ENCODE measurements at places on chromosomes 5 and 9.

DNA sequence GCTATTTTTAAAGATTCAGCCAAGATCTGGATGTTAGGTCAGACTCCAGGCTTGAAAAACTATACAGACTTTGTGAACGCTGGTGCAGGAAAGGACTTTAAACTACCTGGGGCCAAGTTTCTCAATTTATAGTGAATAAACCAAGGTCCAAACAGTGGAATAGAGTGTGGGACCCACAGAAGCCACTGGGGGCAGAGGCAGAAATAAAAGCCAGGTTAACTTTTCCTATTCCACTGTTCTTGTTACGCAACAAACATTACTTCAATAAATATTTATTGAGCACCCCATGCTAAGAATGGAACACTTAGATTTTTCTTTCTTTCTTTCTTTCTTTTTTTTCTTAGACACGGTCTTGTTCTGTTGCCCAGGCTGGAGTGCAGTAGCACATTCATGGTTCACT lies 11.0 kb upstream of the HAVCR1 start:
- no peak for DNase-seq

DNA sequence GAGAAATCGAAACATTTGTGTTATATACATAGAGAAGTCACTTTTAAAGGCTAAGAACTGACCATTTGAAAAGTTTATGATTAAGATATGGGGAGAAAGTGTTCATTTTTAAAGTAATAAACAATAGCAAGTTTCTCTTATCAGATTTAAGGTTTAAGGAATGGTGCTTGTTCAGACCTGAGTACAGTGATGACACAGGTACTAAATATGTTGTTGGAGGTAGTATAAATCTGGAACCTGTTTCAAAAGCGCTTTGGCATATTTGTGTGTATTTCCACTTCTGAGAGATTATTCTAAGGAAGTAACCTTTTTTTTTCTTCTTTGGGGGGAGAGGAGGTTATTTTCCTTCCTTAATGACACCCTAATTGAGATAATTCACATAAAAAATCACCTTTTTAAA lies 18.4 kb downstream of the CDC42SE2 start:
- DNase-seq = no peak

- DNase-seq = no peak
These were observed 56.8 kb downstream of the LIX1 start for GRCh38 chr5:97085459-97086181.

- peak; percentile 17 for DNase-seq
These were observed 126.1 kb downstream of the SNX18 start for GRCh38 chr5:54643685-54644106.

- DNase-seq = no peak
These were observed 29.3 kb downstream of the RASGEF1C start for GRCh38 chr5:180179442-180180420.

DNA sequence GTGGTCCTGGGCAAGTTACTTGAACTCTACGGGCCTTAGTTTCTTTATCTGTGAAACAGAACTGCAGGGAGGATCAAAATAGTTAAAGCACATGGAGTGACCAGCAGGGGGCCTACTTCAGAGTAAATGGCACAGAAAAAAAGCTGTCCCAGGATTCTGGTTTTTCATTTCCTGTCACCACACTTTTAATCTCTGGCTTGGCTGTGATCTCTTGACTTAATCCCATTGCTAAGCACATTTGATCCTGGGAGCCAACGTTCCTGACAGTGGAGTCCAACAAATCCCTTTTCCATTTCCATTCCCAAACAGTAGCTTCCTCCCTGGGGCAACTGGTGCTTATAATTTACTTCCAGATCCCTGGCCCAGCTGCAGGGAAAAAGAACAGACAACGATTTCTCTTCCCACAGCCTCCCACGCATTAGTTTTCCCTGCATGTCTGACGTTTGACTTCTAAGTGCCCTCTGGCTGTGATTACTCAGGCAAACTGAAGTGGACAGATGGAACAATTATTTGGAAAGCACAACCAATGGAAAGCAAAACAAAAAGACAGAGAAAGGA lies 136.5 kb upstream of the STK32A start:
- DNase-seq = peak; percentile 56

GRCh38 chr9:3569529-3569928 lies 43.7 kb upstream of the RFX3 start:
- DNase-seq = no peak

DNA sequence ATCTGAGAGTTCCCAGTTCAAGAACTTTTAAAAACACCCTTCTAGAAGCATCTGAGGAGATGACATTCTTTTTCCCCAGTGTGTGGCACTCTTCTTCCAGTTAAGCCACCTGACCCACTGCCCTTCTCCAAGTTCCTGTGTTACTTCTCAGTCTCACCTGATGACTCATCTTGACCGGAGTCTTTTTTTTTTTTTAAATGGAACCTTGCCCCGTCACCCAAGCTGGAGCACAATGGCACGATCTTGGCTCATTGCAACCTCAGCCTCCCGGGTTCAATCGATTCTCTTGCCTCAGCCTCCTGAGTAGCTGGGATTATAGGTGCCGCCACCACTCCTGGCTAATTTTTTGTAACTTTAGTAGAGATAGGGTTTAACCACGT lies 224.1 kb upstream of the DAB2 start:
- DNase-seq = peak; percentile 86

DNA sequence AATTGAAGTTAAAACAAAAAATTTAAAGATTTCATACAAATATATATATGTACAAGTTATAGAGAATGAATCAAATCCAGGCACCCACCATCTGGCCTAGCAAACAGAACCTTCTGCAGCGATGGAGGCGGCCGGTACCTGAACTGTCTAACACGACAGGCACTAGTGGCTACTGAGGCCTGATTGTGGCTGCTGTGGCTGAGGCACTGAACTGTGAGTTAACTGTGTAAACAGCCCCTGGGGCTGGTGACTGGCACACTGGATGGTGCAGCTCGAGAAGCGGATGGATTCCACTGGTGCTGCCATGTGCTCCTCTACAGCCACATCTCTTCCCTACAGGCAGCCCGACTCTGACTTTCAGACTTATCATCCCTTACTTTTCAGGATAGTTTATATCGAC lies 82.4 kb downstream of the RAPGEF1 start:
- DNase-seq = peak; percentile 21

- no peak for DNase-seq
These were observed 143.9 kb upstream of the ZNF366 start for GRCh38 chr5:72651109-72651508.

DNA sequence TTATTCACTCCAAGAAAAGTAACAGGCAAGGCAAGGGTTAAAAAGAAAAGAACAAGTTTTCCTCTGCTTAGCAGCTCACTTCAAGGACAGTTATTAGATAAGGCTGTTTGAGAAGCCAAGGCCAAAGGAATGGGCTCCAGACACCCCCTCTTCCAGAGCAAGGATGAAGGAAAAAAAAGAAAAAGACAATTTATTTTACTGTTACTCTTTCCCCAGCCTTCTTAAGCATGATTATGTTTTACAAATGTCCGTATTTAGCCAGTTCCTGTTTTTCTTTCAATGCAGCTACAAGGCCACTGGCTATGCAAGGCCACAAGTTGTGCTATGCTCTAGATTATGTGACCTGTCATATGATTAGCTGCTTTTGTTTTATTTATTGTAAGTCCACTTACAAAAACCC lies 106.5 kb upstream of the SIMC1 start:
- DNase-seq = no peak

- DNase-seq = no peak
These were observed 323.9 kb upstream of the PTGER4 start for GRCh38 chr5:40355846-40356245.

DNA sequence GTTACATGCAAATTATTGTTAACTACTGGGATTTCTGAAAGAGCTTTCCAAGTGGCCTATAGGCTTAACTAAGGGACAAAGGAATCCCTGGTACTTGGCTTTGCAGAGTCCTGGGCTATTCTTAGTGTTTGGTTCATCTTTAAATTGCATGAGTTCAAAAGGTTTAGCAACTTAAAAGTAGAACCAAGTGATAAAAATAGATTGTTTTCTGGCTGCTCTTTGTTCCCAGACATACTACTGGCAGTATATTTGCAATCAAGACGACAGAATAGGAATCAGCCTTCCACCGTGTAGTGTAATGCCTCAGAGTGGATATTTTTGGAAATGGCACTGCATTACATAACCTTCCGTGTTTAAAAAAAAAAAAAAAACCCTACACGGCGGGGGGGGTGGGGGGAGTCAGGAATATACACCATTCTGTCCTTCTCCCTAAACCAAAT lies 1.0 kb downstream of the NREP start:
- peak; percentile 45 for DNase-seq

DNA sequence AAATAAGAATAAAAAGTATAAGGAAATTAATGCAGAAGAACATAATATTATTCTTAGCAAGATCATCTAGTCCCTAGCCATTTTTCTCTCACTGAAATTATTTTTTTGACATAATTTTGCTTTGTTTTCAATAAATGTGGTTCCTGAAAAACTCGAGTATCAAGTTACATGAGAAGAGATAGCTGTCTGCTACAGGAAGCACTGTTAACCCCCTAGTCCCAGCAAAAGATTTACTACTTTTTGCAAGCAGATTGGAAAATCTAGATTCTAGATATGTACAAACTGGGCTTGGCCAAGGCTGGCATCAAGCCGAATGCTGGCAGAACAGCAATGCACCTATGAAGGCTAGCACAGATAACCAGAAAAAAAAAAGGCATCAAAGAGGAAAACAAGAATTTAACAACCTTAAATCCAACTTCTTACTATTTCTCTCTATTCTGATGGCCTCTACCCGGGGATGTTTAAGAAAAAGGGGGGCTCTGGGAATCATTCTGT lies 21.9 kb upstream of the ISCA1 start:
- DNase-seq = no peak

DNA sequence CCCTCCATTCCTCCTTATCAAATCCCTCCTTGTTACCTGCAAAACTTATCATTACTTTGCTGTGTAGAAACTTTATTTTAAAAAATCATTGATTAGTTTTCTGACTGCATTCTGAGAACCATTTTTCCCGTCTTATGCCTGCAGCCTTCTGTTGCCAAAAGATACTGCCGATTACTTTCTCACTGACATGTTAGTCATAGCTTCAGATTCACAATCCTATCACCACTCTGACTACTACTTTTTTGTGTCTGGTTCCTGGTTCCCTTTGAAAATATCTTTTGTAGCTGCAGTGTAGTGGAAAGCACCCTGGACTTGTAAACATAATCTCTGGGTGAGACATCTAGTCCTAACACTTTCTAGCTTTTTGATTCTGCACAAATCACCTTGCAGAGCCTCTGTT lies 71.7 kb downstream of the NR2F1 start:
- DNase-seq = no peak

Measured in H4 (cell line).